ENCODE measurements at places on chromosomes 6 and 20.

GRCh38 chr20:5642155-5642981 is 107.8 kb upstream of the SHLD1 start:
- DNase-seq = no peak

DNA sequence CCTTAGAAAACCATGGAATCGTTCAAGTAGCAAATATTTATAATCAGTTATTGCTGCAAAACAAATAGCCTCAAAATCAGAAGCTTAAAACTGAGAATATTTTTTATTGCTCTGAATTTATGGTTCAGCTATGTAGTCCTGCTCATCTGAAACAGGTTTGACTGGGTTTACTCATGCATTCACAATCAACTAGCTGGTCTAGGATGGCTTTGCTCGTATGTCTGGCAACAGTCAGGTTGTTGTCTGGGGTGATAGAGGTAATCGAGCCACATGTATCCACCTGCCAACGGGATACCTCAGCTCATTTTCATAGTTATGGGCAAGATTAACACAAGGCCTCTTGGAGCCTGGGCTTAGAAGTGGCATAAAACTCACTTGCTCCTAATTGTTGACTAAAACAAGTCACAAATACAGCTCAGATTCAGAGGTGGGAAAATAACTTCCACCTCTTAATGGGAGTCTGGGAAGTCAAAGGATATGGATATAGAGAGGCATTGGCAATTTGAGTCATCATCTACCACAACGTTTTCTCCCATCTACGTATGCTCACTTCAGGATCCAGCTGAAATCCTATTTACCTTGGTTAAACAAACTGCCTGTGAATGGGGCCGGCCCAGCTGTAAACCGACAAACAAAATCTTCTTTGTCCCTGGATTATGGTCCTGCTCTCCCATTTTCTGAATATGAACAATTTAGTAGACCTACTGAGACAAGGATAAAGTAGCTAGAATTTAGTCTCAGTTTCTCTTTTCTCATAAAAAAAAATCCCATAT is 54.5 kb upstream of the TENT5A start:
- no peak for DNase-seq

DNA sequence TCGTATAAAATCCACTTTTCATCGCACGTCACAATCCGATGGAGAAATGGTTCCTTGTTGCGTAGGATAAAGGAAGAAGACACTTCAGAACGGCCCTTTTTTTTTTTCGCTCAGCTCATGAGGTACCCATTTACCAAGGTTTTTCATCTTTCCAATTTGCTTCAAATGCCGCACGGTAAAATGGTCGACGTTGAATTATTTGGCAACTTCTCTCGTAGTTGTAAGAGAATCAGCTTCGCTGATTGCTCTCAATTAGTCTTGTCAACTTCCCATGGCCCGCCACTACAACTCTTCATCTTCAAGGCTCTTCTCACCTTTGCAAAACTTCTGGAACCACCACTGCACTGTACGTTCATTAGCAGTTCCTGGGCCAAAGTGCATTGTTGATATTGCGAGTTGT is 28.8 kb downstream of the POM121L2 start:
- DNase-seq = no peak

GRCh38 chr6:145761584-145761983 is 26.3 kb upstream of the EPM2A start:
- no peak for DNase-seq

DNA sequence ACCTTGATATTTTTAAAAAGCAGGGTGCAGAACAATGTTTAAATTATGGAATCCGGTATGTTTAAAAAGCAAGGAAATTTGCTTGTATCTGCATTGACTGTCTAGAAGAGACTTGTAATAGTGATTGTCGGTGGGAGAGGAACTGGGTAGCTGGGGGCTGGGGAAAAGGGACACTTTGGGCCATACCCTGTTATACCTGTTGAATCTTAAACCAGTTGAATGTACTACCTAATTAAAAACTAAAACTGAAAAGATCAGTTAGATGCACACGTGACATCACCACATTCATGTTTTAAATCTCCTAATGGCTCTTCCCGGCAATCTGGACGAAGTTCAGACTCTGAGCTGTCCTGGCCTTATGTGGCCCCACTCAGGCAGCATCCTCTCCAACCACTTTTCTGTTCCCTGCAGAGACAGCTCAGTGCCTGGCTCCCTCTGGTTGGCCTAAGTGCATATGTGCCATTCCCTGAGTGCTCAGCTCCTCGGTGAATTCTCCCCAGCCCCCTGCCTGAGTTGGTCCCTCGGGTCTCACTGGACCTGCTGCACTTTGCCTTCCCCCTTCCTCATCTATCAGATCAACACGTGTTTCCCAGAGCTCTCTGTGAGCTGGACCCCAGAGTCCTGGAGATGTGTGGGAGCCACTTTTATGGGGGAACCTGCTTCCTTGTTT is 36.3 kb downstream of the SLC52A3 start:
- DNase-seq = no peak

DNA sequence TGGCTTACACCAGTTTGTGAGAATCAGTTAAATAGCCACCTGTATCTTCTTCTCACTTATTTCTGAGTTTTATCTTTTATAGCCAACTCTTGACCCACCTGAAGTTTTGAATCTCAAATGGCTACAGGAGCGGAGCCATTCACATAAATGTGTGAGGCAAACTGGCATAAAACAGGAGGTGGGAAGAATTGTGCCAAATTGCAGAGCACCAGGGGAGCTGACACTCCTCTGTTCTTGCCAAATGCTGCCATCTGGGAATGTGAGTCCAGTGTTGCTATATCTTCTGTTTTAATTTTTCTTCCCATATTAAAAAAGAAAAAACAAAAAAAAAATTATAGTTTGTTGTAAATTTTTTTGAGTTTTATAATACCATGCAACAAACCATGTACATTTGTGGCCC is 17.0 kb upstream of the RNF146 start:
- no peak for DNase-seq

- DNase-seq = no peak
These were observed 43.5 kb upstream of the TIAM2 start for GRCh38 chr6:154951345-154952200.

DNA sequence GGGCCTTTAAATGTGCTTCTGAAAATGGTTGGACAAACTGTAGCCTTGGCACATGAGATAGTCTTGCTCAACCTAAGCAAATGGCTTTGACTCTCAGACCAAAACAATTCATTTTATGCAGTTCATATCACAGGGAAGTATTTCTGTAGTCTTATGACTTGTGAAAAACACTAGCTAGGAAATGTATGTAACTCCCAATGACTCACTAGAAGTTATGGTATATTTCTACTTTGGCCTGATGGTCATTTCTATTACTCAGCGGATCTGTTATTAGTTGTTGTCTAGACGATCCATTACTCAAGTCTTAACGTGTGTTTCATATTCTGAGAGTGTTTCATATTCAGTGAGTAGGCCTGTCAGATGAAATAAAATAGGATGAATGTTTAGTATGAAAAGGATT is 1333.5 kb downstream of the KHDRBS2 start:
- no peak for DNase-seq
